ENCODE measurements at places on chromosomes 6 and 20. TPM values are rescaled to one million over a fixed set of nuclear protein-coding genes. Genes with fewer than 3 reads are reported as not detected.

MAN1A1 gene
- total RNA-seq: 19.2 TPM

MED23 gene
- 32.5 TPM for total RNA-seq

SIRPB2 gene
- total RNA-seq: 0.47 TPM

HLA-DQB2 gene
- total RNA-seq: not detected

GPSM3 gene
- total RNA-seq: 4.2 TPM

C6orf15 gene
- total RNA-seq: not detected

NRSN2 gene
- 15.0 TPM for total RNA-seq

DBNDD2 gene
- total RNA-seq: 4.3 TPM

CTAGE9 gene
- not detected for total RNA-seq

CST7 gene
- not detected for total RNA-seq

SASH1 gene
- 79.2 TPM for total RNA-seq

MYBL2 gene
- total RNA-seq: 10.3 TPM

HTR1B gene
- total RNA-seq: 22.2 TPM

LSM2 gene
- 44.6 TPM for total RNA-seq

HLA-DPA1 gene
- 3.5 TPM for total RNA-seq

ANGPT4 gene
- not detected for total RNA-seq

TNXB gene
- total RNA-seq: 0.36 TPM

PLAGL1 gene
- total RNA-seq: 8.7 TPM

NKX2-4 gene
- total RNA-seq: not detected

ZSCAN31 gene
- total RNA-seq: 13.4 TPM

ATRN gene
- total RNA-seq: 41.4 TPM

KCNK16 gene
- not detected for total RNA-seq

CRYBG1 gene
- 15.9 TPM for total RNA-seq

PGC gene
- not detected for total RNA-seq

PROKR2 gene
- total RNA-seq: not detected

FILIP1 gene
- 19.3 TPM for total RNA-seq

HSPA12B gene
- 11.6 TPM for total RNA-seq

PHF10 gene
- 43.5 TPM for total RNA-seq

TM9SF4 gene
- 30.1 TPM for total RNA-seq

MUCL3 gene
- not detected for total RNA-seq

KCNQ5 gene
- not detected for total RNA-seq

DACT2 gene
- not detected for total RNA-seq

VNN1 gene
- total RNA-seq: under 0.01 TPM

DAAM2 gene
- total RNA-seq: 0.38 TPM

HDGFL1 gene
- not detected for total RNA-seq

AGER gene
- total RNA-seq: 0.36 TPM

SRMS gene
- not detected for total RNA-seq

QRSL1 gene
- total RNA-seq: 9.5 TPM

CCN2 gene
- 276 TPM for total RNA-seq

IP6K3 gene
- not detected for total RNA-seq

TRAPPC3L gene
- total RNA-seq: 0.09 TPM

TPBG gene
- 4.9 TPM for total RNA-seq

ZFP64 gene
- total RNA-seq: 21.0 TPM

ECI2 gene
- 130 TPM for total RNA-seq

CYB5R4 gene
- 3.3 TPM for total RNA-seq

TGM3 gene
- total RNA-seq: not detected

PRL gene
- total RNA-seq: not detected

BCLAF1 gene
- total RNA-seq: 116 TPM

COL19A1 gene
- not detected for total RNA-seq

HTR1E gene
- not detected for total RNA-seq

PHF20 gene
- total RNA-seq: 23.7 TPM

BPIFB4 gene
- total RNA-seq: not detected

IL17F gene
- total RNA-seq: not detected

MOCS1 gene
- 9.3 TPM for total RNA-seq

GPLD1 gene
- 0.18 TPM for total RNA-seq

TMC2 gene
- not detected for total RNA-seq

MAPK13 gene
- 4.1 TPM for total RNA-seq

TBXT gene
- not detected for total RNA-seq

Data from endothelial cell of coronary artery (primary cell).